ENCODE measurements at places on chromosomes 6 and 20.

DNA sequence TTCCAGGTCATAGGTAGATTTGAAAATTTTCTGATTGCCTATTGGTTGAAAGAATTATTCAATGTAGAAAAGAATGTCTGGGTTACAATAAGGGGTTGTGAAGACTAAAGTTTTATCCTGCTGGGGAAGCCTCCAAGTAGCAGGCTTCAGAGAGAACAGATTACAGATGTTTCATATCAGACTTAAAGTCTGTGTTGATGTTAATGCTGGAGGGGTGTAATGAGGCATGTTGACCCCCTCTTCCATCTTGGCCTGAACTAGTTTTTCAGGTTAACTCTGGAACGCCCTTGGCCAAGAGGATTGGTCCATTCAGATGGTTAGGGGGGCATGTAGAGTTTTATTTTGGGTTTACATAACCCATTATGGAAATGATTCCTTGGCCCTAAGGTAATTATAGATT, 356.2 kb downstream of the UTRN start:
- DNase-seq = no peak

- DNase-seq = no peak
These were observed 7.4 kb downstream of the CALHM5 start for GRCh38 chr6:116518621-116519368.

- DNase-seq = no peak
These were observed 52.6 kb downstream of the E2F3 start for GRCh38 chr6:20454204-20454824.

DNA sequence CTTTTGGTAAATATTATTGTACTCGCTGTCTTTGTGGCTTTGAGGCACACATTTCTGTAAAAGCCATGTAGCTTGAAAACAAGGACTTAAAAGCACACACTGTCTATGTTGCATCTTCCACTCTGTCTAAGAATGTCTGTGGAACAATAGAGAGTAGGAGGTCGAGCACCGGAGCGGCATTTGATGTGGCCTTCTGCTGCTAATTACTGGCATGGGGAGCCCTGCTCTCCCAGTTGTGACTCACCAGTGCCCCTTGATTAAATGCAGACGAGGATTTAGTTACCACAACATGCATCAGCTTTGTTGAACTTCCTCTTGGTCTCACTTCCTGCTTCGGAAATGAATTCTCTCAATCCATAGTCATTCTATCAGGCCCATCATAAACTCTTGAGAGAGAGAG, 680.7 kb upstream of the SLC35B3 start:
- peak; percentile 75 for DNase-seq

GRCh38 chr6:89610149-89610642, 28.4 kb downstream of the LYRM2 start:
- DNase-seq = no peak

DNA sequence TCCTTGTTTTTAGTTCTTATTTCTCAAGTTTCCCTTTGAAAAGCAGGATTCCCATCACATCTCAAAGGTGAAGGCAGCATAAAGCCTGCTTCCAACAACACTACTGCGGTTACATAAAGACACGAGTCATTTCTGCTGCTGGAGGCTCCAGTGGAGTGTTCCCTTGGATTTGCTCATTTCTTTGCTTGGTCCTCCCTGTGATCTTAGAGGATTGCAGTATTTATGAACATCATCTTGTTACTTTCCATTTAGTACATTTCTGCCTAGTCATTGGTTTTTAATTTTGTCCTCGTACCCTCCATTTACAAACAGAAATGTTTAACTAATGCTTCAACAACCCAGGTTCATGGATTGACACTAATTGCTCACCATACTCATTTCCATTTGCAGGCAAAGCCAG, 298.8 kb downstream of the ZNF217 start:
- DNase-seq = no peak

DNA sequence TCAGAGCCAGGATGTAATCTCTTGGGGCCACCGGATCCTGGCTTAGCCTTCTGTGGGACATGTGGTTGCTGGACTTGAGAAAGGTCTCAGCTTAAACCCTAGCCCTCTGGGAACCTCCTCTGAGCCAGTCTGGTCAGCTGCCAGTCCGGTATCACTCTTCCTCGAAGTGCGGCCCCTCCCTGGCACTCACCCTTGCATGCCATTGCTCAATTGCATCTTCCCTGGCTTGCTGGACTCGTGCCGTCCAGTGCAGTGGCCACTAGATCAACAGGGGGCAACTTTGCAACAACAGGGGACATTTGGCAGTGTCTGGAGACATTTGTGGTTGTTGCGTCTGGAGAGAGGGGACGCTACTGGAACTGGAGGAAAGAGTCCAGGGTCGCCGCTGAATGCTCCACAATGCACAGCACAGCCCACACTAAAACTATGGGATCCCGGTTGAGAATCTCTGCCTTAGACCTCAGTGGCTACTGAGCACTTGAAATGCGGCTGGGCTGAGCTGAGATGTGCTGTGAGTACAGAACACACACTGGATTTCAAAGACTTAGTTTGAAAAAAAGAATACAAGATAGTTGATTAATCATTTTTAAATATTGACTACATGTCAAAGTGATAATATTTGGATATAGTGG, 152.1 kb downstream of the TFAP2C start:
- no peak for DNase-seq

GRCh38 chr6:137233911-137234863, 15.0 kb upstream of the IFNGR1 start:
- DNase-seq = no peak

DNA sequence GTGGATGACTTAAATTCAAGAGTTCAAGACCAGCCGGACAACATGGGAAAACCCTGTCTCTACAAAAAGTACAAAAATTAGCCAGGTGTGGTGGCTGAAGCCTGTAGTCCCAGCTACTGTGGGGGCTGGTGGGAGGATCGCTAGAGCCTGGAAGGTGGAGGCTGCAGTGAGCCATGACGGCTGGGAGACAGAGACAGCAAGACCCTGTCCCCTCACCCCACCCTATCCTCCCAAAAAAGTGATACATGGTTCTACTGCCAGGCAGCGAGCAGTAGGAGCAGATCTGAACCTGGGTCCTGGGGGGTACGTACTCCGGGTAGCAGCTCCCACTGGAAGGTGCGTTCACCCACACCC, 2.2 kb downstream of the PSMA7 start:
- DNase-seq = no peak

GRCh38 chr20:44069203-44070011, 117.6 kb downstream of the JPH2 start:
- DNase-seq = no peak

DNA sequence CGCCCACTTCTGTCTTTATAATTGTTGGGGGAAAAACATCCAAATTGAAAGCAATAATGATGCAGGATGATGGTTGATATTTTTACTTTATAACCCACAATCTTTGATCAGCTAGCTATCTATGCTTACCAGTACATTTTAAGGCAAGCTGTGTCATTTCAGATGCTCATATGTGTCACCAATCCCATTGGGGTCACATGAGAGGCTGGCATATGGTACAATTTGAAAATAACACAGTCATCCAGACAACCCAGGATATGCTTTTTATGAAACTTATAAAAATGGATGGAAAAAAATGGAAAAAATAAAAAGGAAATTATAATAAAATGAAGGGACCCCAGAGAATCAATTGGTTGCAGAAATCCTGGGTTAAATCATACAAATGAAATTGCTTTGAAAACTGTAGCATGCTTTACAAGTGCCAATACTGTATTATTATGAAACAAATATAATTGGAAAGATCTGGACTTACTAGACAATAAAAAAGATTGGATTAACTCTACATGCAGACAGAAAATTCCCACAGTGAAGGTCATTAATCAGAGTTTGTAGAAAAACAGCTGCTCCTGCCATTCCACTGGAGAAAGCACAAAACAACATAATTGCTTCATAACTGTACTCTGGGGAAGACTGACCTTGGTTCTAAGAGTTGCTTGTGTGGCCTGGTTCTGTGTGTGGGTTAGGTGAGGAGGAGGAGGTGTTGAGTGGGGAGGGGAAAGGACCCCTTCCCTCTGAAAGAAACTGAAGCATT, 13.3 kb upstream of the PRIM2 start:
- DNase-seq = no peak

GRCh38 chr20:50572938-50573777, 63.0 kb downstream of the PTPN1 start:
- DNase-seq = peak; percentile 91

DNA sequence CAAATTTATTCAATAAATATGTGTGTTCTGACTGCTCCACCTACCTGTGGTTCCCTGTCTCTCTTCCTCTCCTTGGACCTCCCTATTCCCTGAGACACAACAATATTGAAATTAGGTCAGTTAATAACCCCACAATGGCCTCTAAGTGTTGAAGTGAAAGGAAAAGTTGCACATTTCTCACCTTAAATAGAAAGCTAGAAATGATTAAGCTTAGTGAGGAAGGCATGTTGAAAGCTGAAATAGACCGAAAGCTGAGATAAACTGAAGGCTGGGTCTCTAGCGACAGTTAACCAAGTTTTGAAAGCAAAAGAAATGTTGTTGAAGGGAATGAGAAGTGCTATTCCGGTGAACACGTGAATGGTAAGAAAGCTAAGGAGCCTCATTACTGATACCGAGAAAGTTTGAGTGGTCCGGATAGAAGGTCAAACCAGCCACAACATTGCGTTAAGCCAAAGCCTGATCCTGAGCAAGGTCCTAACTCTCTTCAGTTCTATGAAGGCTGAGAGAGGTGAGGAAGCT, 34.1 kb downstream of the UST start:
- DNase-seq = no peak

- DNase-seq = no peak
These were observed 20.6 kb upstream of the CST3 start for GRCh38 chr20:23658336-23658735.

GRCh38 chr20:32326504-32326845, 31.7 kb upstream of the ASXL1 start:
- no peak for DNase-seq

GRCh38 chr6:63785006-63785405, 149.4 kb downstream of the PHF3 start:
- DNase-seq = no peak

DNA sequence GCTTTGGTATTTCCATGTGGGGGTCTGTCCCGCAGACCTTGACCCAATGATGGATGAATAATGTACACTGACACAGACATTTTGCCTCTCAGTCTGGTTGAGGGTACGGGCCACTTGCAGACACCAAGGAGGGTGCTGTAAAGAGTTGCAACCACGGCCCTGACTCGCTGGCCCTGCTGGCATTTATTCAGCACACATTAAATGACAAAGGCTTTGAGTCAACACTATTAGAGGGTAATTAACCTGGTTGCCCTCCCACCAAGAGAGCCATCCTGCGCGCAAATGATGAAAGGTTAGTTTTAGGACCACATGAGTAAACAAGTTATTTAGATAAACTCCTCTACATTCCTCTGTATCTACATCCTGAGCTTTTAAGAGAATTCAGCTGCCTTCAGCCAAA, 308.9 kb upstream of the MMS22L start:
- no peak for DNase-seq

DNA sequence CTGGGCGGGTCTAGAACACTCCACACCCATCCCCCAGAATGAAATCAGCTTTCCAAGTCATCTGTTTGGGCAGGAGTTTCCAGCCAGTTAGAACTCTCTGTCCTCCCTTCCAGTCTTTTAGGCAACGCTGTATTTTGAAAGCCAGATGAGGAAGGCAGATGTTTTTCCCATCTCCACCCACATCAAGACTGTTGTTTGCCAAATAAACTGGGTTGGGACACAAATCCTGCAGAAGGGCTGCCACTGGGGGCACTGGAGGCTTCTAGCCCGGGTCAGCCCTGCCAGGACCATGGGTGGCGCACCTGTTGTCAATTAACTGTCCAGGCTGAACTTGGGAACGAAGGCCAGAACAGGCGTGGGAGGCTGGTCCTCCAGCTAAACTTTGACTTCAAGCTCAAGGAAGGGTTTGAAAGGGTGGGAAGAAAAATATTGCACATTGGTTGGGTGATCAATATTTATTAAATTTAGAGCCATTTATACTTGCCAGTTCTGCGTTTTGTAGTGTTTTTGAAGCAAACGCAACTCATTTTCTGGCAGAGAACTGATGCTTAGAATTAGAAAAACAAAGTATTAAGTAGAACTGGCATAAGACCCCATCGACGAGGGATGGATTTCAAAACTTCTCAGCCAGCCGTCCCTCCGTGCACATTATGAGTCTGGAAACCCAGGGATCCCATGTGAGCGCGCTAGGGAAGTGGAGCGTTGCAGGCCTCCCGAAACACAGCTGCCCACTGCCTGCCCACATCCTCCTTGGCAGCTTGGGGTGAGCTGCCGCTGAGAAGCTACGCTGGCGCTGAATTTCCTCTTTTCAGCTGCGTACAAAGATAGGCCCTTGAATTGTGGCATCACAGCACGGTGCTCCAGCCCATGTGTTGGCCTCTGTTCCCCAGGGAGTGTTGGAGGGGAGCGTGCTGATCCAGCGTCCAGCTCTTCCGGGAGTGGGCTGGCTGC, 297.4 kb downstream of the QKI start:
- no peak for DNase-seq

DNA sequence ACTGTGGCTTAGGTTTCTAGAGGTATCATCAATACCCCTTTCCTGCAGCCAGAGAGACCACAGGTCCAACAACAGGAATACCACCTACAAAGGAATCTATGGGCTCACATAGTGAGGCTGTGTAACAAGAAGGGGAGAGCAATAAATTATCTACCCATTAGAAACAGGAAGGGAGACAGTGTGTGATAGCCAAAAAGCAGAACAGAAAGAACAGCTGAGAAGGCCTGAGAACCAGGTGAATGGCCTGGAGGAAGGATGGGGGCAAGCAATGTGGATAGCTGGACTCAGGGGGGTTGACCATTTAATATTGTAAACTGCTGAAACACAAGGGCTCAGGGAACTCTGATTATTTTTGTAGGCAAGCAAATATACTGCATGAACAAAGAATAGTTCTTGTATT, 628.2 kb downstream of the COL12A1 start:
- DNase-seq = no peak

DNA sequence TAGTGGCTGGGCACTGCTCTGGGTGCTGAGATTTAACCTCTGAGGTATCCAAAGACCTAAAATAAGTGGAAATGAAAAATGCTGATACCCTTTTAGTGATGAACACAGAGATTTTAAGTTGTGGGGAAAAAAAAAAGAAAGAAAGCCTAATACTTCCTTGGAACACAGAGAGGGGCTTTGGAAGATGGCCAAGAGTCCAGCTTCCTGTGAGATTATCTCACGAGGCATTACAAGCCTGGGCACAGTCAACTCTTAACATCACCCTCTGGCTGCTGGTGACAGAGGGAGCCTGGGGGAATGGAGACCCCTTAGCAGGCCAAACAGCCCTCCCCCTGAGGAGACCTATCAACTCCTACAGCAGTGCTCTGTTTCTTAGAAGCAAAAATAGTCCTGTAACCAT, 19.7 kb downstream of the BTN2A1 start:
- DNase-seq = no peak

- DNase-seq = no peak
These were observed 394.4 kb downstream of the QKI start for GRCh38 chr6:163808871-163809270.

GRCh38 chr6:56840467-56841380, 114.2 kb upstream of the BEND6 start:
- DNase-seq = peak; percentile 84

DNA sequence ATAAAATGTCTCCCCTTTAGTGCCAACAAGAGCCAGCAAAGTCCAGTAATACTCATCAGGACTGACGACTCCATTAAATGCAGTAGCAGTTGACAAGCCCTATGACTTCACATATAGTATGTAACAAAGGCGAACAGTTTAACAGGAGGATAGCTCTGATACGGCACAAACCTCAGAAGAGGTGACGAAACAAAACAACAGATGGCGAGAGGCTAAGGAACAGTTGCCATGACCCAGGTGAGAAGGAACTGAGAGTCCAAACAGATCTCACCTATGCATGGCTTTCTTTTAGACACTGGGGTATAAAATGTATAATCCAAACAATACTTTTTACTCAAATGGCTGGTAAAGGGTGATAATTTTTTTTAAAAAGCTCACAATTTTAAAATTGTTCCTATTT, 37.1 kb downstream of the SYNE1 start:
- no peak for DNase-seq
